ENCODE measurements at places on chromosomes 7 and 10.

DNA sequence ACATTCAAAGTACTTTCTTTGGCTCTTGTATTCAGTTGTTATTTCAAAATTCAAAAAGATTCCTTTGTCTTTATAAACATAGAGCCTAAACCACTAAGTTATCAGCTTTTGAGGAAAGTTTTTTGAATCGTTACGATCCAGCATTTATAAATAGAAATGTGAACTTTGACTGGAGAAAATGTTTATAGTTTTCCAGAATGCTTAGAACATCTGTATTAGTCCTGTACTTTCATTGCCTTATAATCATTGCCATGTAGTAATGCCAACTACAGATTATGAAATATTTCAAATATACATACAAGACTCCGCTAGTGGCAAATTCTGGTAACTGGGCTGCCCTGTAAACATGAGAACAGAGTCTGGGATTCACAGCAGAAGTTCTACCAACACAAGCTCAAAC, 191.3 kb upstream of the PRKCQ start:
- no peak for DNase-seq

DNA sequence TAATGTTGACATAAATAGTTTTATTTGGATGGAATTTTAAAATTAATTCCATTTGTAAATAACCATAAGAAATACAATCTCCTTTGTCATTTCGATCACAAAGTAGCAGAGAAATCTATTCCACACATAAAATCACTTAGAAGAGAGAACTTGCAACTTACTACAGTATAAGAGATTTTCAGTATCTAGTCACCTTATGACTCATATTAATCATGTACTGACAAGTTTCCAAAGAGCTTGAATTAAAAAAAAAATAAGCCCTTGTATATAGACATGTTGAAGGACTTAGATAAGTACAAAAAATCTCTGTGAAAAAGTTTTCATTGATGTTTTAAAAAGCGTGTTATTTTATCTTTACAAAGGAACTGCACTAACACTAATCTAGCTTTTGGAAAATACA, 207.1 kb upstream of the ETV1 start:
- no peak for DNase-seq

GRCh38 chr7:17239046-17239445, 59.4 kb upstream of the AHR start:
- no peak for DNase-seq

DNA sequence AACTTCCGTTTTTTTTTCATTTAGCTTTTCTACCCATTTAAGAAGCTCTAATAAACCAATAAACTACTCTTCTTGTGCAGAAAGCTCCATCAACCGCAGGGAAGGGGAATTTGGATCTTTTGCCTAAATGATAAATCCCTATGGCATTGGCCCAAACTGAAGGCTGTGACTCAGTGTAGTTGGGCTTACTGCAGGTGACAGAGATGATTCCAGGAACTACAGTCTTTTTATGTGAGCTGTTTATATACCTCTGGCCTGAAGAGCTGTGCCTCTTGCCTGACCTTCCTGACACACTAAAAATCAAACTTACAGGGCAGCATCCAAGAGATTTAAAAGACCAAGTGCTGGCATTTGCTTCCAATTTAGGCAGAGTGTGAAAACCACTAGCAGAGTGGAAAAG, 25.2 kb downstream of the ABCB1 start:
- DNase-seq = peak; percentile 18

DNA sequence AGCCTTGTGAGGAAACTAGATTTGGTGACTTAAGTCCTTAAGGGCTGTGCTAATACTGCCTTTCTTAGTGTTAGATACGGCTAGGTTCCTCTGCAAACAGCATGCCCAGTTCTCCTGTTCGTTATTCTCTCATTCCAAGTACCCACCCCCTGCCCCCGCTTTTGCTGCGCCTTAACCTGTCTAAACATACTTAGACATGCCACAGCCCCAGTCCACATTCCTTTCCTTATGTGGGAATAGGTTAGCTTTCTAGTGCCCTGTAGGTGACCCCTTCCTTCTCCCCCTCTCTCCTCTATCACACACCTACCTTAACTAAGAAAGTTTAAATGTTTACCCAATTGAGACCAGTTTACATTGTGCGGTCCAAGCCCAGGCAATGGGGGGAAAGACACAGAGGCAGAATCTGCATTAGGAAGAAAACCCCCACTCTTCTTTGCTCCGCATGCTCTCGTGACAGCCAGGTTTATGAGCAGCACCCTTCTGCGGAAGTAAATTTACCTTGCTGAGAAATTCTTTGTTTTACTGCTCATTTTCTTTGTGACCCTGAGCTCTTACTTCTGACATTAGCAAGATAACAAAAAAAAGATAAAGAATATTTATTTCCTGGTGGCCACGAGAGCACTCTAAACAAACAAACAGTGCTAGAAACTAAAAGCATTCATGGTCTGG, 48.8 kb downstream of the VIM start:
- no peak for DNase-seq

DNA sequence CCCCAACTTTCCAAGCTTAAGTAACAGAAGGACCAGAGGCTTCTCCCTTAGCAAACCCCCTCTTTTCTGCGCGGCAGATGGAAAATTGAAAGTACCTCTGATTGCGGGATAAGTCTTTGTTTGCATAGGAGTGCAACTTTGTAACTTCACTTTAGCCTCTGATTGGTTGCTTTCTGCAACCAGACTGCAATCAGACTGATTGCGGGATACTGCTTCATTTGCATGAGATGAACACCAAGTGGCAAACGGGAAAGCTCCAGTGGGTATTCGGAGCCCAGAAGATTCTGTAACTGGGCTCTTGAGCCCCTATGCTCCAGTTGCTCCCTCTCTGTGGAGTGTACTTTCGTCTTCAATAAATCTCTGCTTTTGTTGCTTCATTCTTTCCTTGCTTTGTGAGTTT, 260.6 kb downstream of the BAMBI start:
- DNase-seq = no peak

- no peak for DNase-seq
These were observed 268.0 kb downstream of the ANKRD7 start for GRCh38 chr7:118492466-118492865.

GRCh38 chr7:155818154-155818819, 6.0 kb upstream of the SHH start:
- no peak for DNase-seq

DNA sequence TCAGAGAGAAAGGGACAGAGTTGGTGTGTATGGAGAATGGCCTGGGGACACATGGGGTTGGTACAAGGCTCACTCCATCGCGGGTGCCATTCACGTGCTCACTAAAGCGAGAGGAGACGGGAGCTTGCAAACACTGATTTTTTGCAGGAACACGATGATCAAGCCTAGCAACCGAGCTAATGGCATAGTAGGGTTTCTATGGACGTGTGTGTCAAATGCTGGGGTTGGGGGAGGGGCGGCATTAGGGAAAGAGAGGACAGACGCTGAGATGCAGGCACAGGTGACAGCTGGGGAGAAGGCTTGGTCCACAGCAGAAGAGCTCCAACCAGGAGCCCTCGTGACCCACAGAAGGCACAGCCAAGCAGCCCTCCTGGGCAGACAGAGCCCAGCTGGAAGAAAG, 33.9 kb downstream of the RCC1L start:
- no peak for DNase-seq

DNA sequence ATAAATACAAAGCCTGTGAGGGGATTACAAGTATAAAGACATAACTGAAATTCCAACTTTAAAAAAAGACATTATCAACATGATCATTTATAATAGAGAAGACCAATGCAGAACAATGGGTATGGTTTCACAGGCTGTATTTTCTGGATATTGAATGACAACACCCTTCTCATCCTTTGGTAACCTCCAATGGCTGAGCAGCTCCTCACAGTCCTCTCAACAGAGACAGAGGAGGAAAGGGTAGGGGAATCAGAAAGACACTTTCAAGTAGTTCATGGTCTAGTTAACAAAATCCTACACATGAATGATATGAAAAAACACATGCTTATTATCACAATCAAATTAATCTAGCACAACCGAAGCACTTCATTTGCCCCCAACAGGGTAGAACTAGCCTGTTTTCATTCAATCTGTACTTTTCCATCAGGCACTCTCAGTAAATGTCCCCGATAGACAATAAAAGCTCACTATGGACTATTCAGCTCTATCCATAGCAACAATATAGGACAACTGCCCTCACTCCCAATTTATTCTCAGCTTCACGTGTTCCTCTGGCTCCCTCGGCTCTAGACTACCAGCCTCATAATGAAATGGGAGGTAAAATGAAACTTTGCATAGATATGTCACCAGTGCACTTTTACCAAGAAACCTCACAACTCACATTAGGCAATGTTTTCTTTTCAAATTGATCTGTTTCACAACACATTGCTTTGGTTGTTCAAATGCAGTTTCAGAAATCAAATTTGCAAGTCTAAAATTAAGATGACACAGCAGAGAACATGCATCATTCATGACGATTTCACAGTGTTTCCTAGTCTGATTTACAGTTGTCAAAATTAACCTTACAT, 211.4 kb downstream of the THSD7A start:
- DNase-seq = no peak

DNA sequence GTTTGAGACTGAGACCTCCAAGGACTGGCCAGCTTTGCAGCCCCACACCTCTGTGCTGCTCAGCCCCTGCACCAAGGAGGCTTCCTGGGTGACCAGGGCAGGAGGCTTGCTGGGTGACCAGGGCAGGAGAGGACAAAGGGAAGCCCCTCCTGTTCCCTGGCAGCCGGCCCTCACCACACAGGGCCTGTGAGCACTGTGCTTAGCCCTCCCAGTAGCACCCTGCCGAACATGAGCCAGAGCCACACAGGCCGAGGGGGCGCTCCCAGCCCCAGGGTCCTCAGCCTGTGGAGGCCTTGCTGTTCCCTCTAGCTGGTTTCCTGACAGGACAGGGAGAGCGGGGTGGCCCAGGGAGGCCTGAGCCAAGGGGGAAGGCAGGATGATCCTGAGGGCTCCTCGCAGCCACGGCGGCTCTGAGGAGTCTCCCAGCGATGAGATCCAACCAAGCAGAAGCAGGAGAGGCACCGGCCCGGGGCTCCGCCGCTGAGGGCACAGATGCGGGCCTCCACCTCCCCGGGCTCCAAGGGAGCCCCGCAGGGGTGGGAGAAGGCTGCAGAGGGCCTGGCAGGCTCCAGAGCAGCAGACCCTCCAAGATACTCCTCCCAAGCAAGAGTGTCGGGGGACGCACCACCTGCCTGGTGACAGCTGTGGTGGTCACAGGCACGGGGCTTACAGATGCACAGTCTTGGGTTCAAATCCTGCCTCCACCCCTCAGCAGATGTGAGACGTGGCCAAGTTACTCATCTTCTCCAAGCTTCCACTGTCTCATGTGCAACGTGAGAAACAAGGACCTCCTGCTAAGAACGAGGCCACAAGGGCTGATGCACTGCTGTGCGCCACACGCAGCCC, 22.5 kb downstream of the WDR86 start:
- no peak for DNase-seq

GRCh38 chr10:106652279-106652678, 512.2 kb downstream of the SORCS1 start:
- peak; percentile 66 for DNase-seq

GRCh38 chr7:51797371-51797770, 480.8 kb upstream of the COBL start:
- no peak for DNase-seq

DNA sequence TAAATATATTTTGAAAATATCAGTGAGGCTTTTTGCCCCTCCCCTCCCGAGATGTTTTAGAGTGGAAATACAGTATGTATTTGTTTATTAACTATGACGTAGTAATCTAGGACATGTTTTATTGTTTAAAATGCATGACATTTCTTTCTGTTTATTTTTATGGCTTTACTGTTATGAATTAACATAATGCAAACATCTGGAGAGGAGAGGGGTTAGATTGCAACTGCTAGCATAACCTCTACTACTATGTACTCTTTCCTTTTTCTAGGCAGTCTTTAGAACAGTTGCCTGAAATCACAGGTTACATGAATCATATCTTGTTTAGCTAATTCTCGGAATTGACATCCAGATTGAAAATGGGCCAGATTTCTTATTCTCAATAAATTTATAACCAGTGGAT, 7.4 kb downstream of the BTAF1 start:
- no peak for DNase-seq

DNA sequence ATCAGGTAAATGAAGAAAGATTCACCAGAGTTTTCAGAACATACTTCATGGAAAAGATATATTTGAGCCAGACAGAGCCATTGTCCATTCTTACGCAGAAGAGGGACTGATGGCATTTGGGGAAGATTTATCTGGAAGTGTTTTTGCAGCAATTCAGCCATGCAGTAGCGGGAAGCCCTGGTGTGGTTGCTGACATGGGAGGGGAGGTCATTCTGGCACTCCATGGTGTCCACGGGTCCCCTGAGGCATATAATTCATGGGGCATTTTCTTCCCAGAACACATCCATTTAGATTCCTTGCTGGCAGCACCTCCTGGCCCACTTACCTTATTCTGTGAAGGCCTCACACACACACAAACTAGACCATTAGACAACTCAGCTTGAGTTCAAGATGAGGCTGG, 55.6 kb downstream of the WIPF3 start:
- DNase-seq = no peak

GRCh38 chr10:89266721-89267453, 15.3 kb upstream of the LIPA start:
- no peak for DNase-seq

DNA sequence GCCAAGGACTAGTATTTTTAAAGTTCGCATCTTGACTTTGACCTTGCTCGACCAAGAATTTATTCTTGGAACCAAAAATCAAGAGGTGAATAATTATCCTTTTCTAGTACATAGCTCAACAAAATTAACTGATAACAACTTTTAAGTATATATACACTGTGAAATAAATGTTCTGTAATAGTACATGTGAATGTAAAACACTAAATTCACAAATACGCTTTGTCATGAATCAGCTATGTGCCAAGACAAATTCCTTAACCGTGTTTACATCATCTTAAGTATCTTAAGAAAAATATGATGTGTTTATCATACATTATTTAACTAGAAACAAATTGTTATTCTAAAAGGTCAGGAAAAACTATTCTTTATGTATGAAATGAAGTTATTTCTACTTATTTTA, 83.3 kb downstream of the CUL2 start:
- no peak for DNase-seq

GRCh38 chr10:73413108-73413527, 740 bp downstream of the ANXA7 start:
- DNase-seq = peak; percentile 43

- no peak for DNase-seq
These were observed 131.4 kb downstream of the PLXDC2 start for GRCh38 chr10:19947656-19948055.

- DNase-seq = no peak
These were observed 8.4 kb downstream of the SFRP5 start for GRCh38 chr10:97763411-97763810.

DNA sequence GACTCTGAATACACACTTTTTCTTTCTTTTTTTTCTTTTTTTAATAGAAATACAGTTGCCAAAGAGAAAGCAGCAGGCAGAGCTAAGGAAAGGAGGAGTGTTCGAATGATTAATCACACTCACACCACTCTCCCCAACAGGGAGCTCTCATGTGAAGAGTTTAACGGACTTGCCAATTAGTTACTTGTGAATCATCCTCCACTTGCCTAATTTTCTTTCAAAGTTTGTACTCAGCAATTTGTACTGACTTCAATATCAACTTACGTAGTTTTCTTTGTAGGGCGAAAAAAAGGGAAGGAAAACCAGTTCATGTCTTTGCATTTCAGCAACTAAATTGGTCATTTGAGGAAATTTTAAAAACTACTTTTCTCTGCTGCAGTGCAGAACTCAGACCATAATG, 109.2 kb downstream of the PIP4K2A start:
- no peak for DNase-seq

Data from MG63 (cell line).